Adrenal gland (tissue), 19 donors: ENCODE measurements at places on chromosomes 5 and 9. TPM values are rescaled to one million over a fixed set of nuclear protein-coding genes. Genes with fewer than 3 reads are reported as not detected.

GRCh38 chr5:124739634-124740025 is 6.8 kb downstream of the ZNF608 start:
- no peak overlapping the region for H3K27ac ChIP-seq
- no peak overlapping the region for H3K4me3 ChIP-seq
- H3K27me3 ChIP-seq: no peaks in the 10 kb centered on the region

The GDNF gene
- total RNA-seq: not detected

DNA sequence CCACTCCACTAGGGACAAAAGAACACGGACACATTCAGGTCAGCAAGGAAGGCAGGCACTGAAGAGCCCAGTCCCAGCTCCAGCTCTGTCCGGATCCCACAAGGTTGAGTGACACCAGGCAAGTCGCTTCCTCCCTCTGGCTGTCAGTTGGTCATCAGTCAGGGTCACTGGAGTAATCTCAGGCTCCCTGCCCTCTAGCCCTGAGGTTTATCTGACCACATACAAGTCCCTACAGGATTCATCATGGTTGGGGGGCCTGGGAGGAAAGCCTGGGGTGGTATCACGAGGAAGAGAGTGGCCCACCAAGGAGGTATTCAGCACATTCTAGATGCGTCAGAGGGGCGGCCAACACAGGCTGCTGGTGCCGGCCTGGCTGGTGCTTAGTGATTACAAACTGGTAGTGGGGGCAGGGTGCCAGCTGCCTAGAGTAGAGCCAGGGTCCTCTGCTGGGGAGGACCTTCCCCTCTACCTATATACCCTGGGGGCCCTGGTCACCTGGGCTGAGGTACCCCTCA is 81.5 kb downstream of the SHB start:
- no peaks in the 10 kb centered on the region for H3K27me3 ChIP-seq
- H3K4me1 ChIP-seq: peaks cover 6% of the 10 kb centered on the region
- no peak overlapping the region for H3K4me3 ChIP-seq
- H3K27ac ChIP-seq: peak overlapping the region; percentile 1

DNA sequence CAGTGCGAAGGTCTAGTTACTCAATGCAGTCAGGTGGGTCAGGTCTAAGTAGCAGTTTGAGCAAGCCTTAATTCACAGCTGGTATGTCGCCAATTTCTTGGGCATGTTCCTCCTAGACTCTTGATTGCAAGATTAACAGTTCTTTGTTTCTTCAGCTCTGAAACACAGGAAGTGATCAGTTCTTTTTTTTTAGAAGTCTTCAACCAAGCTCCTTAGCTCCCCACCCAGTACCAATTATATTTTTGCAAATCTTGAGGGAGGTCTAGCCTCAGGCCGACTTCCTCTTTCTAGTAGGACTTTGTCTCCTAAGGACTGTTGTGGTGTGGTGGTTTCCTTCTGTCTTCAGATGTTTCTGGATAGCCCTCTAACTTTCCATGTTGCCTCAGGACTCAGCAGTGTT is 2054.2 kb downstream of the MAT2B start:
- no peak overlapping the region for H3K4me3 ChIP-seq
- H3K27me3 ChIP-seq: no peaks in the 10 kb centered on the region
- H3K27ac ChIP-seq: no peak overlapping the region
- no peaks in the 10 kb centered on the region for H3K4me1 ChIP-seq
- DNase-seq: peak; percentile 6

The PTPDC1 gene
- total RNA-seq: 17.3 TPM

The TERT gene
- total RNA-seq: not detected

- H3K27me3 ChIP-seq: no peaks in the 10 kb centered on the region
- no peaks in the 10 kb centered on the region for H3K36me3 ChIP-seq
- no peak overlapping the region for H3K27ac ChIP-seq
- DNase-seq: peak; percentile 67
Observed at GRCh38 chr9:33452828-33453271, 5.5 kb upstream of the AQP3 start.

GRCh38 chr9:125494653-125494915 is 212.4 kb downstream of the MAPKAP1 start:
- no peaks in the 10 kb centered on the region for H3K27me3 ChIP-seq
- peaks cover 24% of the 10 kb centered on the region for H3K4me1 ChIP-seq
- no peak for DNase-seq
- H3K27ac ChIP-seq: no peak overlapping the region

DNA sequence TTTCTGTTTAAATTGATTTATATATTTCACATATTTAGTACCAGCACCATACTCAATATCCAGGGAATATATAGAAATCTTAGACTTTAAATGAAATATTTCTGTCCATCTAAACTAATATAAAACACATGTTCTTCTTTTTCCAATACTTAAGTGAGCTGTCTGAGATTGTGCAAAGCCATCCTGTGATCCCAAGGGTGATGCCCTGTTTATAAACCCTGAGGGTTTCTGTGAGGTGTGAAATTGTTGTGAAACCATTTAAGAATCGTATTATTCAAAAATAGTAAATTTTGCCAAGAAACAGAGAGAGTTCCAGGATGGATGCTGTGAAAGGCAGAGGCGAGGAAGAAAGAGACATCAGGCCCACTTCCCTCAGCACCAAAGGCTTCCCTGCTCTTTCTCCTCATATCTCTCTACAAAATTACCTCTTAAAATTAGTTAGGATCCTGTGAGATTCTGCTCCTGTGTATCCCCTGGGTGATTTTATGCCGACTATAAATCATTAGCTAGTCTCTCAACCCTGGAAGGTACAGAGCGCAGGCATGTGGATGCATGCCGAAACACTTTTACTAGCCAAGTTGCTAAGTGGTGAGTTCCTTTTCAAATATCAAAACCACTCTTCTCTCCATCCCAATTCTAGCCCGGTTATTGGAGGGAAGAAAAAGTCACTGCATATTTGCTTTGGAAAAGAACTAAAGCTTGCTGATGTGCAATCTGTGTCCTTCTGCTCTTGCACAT is 183.0 kb downstream of the GLIS3 start:
- H3K27me3 ChIP-seq: no peaks in the 10 kb centered on the region
- H3K36me3 ChIP-seq: no peaks in the 10 kb centered on the region
- peaks cover 6% of the 10 kb centered on the region for H3K4me1 ChIP-seq
- DNase-seq: no peak
- H3K27ac ChIP-seq: no peak overlapping the region

DNA sequence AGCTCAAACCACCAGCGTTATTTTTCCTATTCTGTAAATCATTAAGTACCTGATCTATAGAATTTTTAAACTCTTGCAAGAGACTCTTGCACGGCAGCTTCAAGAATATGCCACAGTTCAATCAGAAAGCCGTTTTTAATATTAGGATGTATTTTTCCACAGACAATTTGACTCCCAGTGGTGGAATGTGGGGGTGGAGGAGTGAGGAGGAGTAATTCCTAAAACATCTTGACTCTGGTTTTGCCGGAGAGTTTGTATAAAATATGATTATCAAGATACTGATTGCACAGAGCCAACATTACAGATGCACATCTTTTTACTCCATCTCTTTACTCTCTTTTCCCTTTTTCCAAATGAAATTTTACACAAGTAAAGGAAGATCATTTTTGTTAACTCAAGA is 288.3 kb downstream of the ENC1 start:
- H3K27ac ChIP-seq: no peak overlapping the region
- H3K36me3 ChIP-seq: no peaks in the 10 kb centered on the region
- no peak overlapping the region for H3K4me3 ChIP-seq

- H3K4me3 ChIP-seq: no peak overlapping the region
- no peaks in the 10 kb centered on the region for H3K27me3 ChIP-seq
- no peaks in the 10 kb centered on the region for H3K4me1 ChIP-seq
Observed at GRCh38 chr5:60651872-60652620, 47.9 kb downstream of the DEPDC1B start.

- DNase-seq: no peak
- H3K27ac ChIP-seq: no peak overlapping the region
- H3K4me3 ChIP-seq: no peak overlapping the region
- H3K4me1 ChIP-seq: peaks cover 16% of the 10 kb centered on the region
Observed at GRCh38 chr9:20364959-20365358, 257.3 kb downstream of the MLLT3 start.

The PDCD1LG2 gene
- total RNA-seq: 5.5 TPM

DNA sequence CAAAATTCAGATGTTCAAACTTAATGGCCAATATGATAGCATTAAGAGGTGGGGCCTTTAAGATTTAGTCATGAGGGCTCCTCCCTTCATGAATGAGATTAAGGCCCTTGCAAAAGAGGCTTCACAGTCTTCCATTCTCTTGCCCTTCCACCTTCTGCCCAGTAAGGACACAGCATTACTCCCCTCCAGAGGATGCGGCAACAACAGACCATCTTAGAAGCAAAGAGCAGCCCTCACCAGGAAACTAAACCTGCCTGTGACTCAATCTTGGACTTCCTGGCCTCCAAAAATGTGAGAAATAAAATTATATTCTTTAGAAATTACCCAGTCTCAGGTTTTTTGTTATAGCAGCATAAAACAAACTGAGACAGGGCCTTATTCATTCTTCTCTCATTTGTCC is 8.2 kb downstream of the AP3B1 start:
- H3K27me3 ChIP-seq: no peaks in the 10 kb centered on the region
- DNase-seq: no peak
- no peaks in the 10 kb centered on the region for H3K36me3 ChIP-seq
- peaks cover 12% of the 10 kb centered on the region for H3K4me1 ChIP-seq
- H3K27ac ChIP-seq: no peak overlapping the region
- no peak overlapping the region for H3K4me3 ChIP-seq

The SPINK13 gene
- total RNA-seq: 3.2 TPM

The NUTM2G gene
- total RNA-seq: not detected

GRCh38 chr5:132098621-132099020 is 25.0 kb downstream of the CSF2 start:
- no peak overlapping the region for H3K4me3 ChIP-seq
- DNase-seq: no peak
- no peak overlapping the region for H3K27ac ChIP-seq
- no peaks in the 10 kb centered on the region for H3K27me3 ChIP-seq

The FAM163B gene
- total RNA-seq: 14.2 TPM

GRCh38 chr5:7638456-7638855 is 212.5 kb downstream of the CFAP90 start:
- DNase-seq: no peak
- no peak overlapping the region for H3K27ac ChIP-seq
- H3K36me3 ChIP-seq: no peaks in the 10 kb centered on the region
- no peak overlapping the region for H3K4me3 ChIP-seq
- no peaks in the 10 kb centered on the region for H3K4me1 ChIP-seq
- H3K27me3 ChIP-seq: no peaks in the 10 kb centered on the region

The C9orf153 gene
- total RNA-seq: 0.94 TPM

DNA sequence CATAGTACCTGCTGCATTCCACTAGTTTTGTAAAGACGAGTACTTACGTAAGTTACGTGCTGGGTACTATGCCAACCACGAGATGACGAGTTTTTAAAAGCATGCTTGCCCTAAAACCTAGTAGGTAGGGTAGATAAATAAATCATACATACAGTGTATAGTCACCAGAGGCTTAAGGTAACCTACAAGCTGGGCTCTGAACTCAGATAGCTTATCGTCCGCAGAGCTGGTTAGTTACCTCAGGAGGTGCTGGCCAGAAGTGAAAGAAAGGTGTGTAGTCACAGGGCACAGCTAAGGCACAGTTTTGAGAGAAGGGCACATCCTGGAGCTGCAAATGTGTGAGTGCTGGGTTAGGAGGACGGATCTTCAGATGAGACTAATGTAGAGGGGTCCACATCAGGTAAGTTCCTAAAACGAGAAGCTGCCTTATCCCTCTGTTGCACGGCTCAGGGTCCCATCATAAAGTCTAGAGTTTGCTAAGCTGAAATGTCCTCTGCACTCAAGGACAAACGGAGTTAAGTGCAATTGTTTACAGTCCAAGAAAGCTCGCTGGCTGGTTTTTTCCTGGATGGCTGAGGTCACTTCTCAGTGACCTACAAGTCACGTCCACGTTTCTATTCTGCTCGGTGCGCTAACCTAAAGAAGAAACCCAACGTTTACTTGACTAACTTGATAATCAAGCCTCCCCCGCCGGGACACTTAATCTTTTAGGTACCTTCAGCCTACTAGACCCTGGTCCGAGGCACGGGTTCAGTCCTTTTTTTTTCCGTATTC is 1.1 kb upstream of the SNX24 start:
- DNase-seq: no peak
- H3K27ac ChIP-seq: no peak overlapping the region
- peak overlapping the region; percentile 87 for H3K4me3 ChIP-seq

DNA sequence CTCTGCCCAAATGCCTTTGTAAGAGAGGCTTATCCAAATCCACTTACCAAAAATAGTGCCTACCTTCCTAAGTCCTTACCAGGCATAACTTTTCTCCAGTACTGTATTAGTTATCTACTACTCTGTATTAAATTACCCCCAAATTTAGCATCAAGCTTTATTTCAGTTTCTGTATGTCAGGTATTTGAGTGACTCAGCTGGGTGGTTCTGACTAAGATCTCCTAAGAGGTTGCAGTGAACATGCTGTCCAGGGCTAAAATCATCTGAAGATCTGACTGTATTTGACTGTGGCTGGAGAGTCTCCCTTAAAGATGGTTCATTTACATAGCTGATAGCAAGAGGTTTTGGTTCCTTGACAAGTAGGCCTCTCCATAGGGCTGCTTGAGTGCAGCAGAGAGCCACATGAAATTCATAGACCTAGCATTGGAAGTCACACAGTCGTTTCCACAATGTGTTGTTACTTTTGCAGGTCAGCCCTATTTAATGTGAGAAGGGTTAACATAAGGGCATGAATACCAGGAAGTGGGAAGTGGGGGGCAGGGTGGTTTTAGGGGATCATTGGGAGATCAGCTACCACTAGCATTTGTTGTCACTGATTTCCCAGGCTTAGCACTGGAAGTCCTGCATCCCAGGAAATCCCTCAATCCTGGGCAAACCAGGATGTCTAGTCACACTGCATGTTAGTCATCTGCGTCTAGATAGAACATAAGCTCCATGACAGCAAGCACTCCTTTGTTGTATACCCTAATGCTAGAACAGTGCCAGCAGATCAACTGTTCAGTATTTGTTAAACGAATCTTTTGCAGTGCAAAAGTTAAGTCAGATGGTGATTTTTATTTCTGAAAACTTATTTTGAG is 2.0 kb upstream of the ZNF622 start:
- no peak for DNase-seq
- no peak overlapping the region for H3K27ac ChIP-seq
- peaks cover 39% of the 10 kb centered on the region for H3K4me1 ChIP-seq
- H3K27me3 ChIP-seq: no peaks in the 10 kb centered on the region
